T-helper 2 cell treated with Interferon-gamma antibody and Interleukin-4, amounts not matched to agents 100 ng/mL and 5 ng/mL, for 36 hours (primary cell): ENCODE measurements at places on chromosomes 11 and 22. TPM values are rescaled to one million over a fixed set of nuclear protein-coding genes. Genes with fewer than 3 reads are reported as not detected.

The OR5B21 gene
- total RNA-seq = 0.82 and 1.1 TPM in 2 replicates

The GPHA2 gene
- not detected in 2 replicates for total RNA-seq

The MMP1 gene
- not detected in 2 replicates for total RNA-seq

The VSIG10L2 gene
- total RNA-seq = not detected in 2 replicates

The C11orf86 gene
- total RNA-seq = not detected in 2 replicates

The OR2AG1 gene
- total RNA-seq = not detected in 2 replicates

The KBTBD3 gene
- 5.4 and 6.1 TPM in 2 replicates for total RNA-seq

The ZNF214 gene
- not detected in 2 replicates for total RNA-seq

The KRTAP5-3 gene
- not detected in 2 replicates for total RNA-seq
